ENCODE measurements at places on chromosomes 3 and 15.
A peak's percentile ranks its signal among the peaks of the same experiment; 100 is the strongest.

DNA sequence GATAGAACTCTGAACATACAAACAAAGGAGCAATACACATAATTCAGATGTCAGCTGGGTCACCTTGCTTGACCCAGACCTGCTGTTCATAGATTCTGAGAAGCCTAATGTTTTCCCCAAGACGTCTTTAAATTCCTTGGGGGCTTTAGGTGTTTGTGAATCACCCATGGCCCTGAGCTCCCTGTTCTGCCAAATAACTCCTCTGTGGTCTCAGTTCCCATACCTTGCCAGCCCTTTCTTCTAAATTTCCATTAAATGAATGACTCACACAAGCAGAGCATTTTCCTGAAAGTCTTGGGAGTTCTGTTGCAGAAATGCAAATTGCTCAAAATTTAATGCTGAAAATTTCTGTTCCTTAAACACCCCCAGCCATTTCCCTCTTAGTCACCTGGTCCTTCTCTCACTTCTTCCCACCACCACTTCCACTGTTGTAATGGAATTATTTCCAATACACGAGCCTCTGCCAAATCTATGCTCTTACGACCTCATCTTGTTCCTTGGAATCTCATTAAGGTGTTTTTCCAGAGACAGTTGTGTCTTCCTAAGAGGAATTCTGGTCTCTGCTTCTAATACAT is 33.4 kb upstream of the PSMD6 start:
- peak; percentile 40 for DNase-seq

DNA sequence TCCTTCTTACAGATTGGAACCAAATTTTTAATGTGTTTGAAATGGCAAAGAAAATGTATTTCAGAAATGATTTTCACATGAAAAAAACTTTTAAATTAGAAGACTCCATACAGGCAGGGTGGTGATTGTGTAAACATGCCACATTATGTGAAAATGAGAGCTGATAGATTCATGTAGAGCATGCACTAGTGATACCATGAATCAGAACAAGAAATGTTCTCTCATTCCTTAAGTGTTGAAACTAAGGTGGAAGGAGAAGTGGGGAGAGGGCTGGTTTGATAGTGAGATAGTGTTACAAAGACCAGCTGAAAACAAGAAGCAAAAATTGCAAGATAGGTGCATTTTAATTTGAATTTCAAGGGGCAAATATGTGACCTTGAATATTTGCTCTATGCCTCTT is 100.3 kb downstream of the CCNL1 start:
- no peak for DNase-seq

DNA sequence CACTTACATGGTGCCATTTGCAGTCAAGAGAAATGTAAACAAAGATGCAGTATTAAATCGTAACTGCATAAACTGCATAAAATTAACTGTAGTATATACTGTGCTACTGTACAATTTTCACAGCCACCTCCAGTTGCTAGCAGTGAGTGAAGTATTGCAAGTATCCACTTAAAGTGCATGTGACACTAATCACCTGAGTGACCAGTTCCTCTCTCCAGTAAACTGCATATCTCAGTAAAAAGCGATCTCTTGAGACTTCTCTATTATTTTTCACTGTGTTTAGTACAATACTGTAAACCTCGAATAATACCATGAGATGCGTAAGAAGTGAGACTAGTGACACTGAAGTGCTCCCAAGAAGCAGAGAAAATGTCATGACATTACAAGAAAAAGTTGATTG is 111.7 kb upstream of the PLXND1 start:
- no peak for DNase-seq

DNA sequence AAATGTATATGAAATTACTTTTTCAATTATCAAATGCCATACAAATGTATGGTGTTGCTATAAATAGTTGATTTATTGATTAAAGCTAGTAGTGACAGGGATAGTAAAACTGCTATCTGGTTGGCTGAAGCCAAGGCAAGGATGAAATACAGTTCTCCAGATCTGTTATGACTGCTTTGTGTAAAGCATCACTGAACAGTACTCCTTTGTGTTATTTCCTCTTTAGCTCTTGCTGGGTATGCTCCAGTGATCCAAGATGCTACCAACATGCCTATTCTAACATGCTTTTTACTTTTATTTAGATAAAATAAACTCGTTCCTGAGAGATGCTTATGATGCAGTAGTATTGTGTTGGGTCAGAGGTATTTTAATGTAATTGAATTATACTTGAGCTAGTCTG is 12.4 kb upstream of the UBR1 start:
- DNase-seq = no peak

GRCh38 chr15:83099290-83099689 is 8.2 kb upstream of the TM6SF1 start:
- DNase-seq = no peak

- no peak for DNase-seq
These were observed 34.0 kb upstream of the GK5 start for GRCh38 chr3:142259359-142259758.

DNA sequence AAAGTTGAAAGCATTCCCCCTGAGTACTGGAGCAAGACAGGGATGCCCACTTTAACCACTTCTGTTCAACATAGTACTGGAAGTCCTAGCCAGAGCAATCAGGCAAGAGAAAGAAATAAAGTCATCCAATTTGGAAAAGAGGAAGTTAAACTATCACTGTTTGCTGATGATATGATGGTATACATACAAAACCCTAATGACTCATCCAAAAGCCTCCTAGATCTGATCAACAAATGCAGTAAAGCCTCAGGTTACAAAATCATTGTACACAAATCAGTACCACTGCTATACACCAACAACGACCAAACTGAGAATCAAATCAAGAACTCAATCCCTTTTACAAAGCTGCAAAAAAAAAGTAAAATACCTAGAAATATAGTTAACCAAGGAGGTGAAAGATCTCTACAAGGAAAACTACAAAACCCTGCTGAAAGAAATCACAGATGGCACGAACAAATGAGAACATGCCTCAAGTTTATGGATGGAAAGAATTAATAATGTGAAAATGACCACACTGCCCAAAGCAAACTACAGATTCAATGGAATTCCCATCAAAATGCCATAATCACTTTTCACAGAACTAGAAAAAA is 40.3 kb downstream of the RPL39L start:
- DNase-seq = no peak

DNA sequence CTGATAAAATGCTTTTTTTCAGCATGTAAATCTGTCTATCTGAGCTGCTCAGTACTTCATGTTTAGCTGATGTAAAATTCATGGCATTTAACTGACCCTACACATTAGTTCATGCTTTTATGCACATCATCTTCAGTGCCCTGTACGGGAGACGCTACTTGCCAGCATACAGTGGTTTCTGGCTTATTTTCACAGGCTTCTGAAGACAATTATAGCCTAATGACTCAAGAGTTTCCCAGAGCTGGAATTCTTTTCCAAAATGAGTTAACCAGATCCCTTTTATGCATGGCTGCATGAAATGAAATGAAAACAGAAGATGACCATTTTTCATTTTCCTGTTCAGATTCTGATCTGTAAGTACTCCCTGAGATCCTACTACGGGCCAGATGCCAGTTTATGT is 1061.5 kb downstream of the ROBO2 start:
- no peak for DNase-seq

GRCh38 chr3:109851854-109852253 is 514.5 kb upstream of the DPPA4 start:
- no peak for DNase-seq

DNA sequence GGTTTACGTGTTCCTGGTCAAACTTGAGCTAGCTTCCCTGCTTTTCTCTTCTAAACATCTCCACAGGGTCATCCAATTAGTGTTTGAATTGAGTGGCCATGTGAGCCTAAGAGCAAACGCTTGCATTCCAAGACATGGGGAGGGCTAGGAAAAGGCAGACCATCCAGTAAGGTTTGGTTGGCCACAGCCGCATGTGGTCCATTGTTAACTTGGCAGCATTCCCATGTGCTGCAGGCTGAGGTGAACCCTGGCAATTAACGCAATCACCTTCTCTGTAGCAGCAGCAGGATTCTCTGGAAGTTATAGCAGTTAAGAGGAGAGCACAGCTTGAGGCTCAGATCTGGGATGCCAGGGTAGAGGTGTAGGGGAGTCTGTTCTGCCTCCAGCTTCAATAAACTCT is 502.2 kb upstream of the LMCD1 start:
- DNase-seq = no peak

GRCh38 chr3:58829321-58830000 is 162.9 kb upstream of the FAM3D start:
- DNase-seq = no peak

GRCh38 chr15:101498717-101499480 is 9.4 kb upstream of the PCSK6 start:
- no peak for DNase-seq

GRCh38 chr3:38059148-38059547 is 20.1 kb downstream of the DLEC1 start:
- DNase-seq = no peak

DNA sequence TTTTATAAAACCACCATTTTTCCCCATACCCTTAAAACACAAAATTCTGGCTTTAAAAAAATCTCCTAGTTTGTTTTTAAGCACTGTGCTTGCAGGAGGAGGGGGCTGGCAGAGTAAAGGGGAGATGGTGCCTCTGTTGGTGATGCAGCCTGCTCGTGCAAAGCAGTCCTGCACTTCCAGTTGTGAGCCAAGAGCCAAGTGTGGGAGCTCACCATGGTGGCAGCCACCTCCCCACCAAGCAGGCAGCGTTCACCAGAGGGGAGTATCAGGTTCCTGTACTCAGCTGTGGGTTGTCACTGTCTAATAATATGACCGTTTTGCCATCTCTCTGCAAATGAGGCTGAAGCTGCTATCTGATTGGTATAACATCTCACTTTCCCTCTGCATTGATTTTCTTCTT is 164.8 kb downstream of the SYNPR start:
- no peak for DNase-seq

GRCh38 chr3:65200310-65200970 is 512.6 kb upstream of the ADAMTS9 start:
- DNase-seq = no peak

DNA sequence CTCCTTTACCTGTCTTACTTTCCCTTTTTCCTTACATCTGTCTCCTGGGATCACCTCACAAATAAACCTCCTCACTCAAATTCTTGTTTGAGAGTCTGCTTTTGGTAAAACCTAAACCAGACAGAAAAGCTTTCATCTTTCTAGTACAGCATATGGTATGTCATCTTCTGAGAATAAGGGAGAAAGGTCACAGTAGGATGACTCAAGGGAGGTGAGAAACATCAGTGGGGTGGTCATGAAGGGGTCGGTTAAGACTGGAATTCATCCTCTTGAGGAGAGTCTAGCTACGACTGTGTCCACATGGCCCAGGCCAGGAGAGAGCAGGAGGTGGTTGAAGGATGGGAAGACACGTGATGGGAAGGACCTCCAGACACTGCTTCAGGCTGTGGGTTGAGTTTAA is 34.8 kb upstream of the CCK start:
- DNase-seq = no peak

Measured in A172 (cell line).